Esophagus squamous epithelium (tissue), 5 donors: ENCODE measurements at places on chromosomes 6 and 20. TPM values are rescaled to one million over a fixed set of nuclear protein-coding genes. Genes with fewer than 3 reads are reported as not detected.

The ZNF391 gene
- 0.53 TPM for total RNA-seq

GRCh38 chr6:41306187-41306854, 19.8 kb upstream of the TREM1 start:
- H3K27me3 ChIP-seq, result no peaks in the 10 kb centered on the region
- no peak overlapping the region for H3K27ac ChIP-seq
- no peaks in the 10 kb centered on the region for H3K4me1 ChIP-seq
- DNase-seq, result no peak

The SGK2 gene
- 0.68 TPM for total RNA-seq

DNA sequence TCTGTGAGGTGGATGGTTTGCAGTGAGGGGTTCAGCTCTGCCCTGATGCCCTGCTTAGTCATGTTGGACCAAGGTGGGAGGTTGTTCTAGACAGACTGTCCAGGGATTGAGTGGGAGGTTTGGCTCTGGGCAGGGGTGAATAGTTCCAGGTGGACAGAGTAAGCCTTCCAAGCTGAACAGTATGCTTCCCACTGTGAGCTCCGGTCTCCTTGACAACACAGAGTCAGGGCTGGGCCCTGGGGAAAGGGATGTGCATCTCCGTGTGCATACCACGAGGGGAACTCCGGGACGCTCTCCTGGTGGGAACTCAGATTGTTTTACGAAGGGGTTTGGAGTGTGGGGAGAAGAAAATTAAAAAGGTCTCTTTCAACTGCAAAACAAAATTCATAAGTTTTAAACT, 174.7 kb downstream of the DHX35 start:
- H3K27me3 ChIP-seq, result no peaks in the 10 kb centered on the region

GRCh38 chr20:57747861-57748481, 38.2 kb upstream of the PMEPA1 start:
- H3K27me3 ChIP-seq, result peaks cover 24% of the 10 kb centered on the region
- H3K27ac ChIP-seq, result no peak overlapping the region
- no peak overlapping the region for H3K4me3 ChIP-seq
- H3K4me1 ChIP-seq, result peaks cover 32% of the 10 kb centered on the region
- DNase-seq, result no peak
- H3K36me3 ChIP-seq, result no peaks in the 10 kb centered on the region
